ENCODE measurements at places on chromosomes 5 and 9.

DNA sequence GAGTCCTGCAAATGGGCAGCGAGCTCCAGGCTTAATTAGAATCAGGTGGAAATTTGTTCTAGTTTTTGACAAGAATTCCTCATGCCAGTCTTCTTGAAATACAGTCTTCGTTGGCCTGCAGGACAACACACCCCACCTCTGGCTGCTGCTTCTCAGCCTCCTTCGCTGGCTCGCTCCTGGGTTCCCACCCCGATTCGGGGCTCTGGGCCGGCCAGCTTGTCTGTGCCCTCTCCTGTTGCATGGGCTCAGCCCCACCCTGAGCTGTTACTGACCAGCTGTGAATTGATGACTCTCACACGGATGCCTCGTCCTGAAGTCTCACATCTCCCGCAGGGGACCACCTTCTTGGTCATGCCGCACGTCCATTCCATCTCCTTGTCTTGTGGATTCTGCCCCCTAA, 21.0 kb downstream of the PSD2 start:
- DNase-seq, result no peak

- DNase-seq, result peak; percentile 56
These were observed 24.7 kb upstream of the TMEM250 start for GRCh38 chr9:136143215-136144001.

GRCh38 chr9:107838766-107839165, 349.2 kb upstream of the KLF4 start:
- no peak for DNase-seq

- DNase-seq, result peak; percentile 52
These were observed 27.7 kb downstream of the UBLCP1 start for GRCh38 chr5:159290741-159291140.

Measured in PC-9 (cell line).